T follicular helper cell (primary cell): ENCODE measurements at places on chromosomes 1 and 21.
A peak's percentile ranks its signal among the peaks of the same experiment; 100 is the strongest.

- DNase-seq, result no peak
Observed at GRCh38 chr1:235411489-235412486, 44.6 kb downstream of the TBCE start.

DNA sequence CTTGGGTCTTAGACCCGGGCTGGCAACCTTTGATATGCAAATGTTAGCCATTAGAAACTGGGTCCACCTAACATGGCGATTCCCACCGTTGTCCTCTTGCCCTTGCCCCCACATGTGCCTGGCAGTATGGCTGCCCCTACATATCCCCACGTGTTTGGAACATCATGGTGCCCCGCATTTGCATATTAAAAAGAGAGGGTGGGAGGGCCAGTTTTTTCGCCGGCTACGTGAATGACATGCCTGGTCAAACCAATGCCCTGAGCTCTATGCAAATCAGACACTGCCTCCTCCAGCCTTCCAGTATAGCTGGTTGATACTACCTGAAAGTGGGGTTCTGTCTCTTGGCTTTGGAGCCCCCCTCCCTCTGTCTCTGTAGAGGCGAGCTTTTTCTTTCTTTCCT is 133.0 kb downstream of the CDC42BPA start:
- no peak for DNase-seq

DNA sequence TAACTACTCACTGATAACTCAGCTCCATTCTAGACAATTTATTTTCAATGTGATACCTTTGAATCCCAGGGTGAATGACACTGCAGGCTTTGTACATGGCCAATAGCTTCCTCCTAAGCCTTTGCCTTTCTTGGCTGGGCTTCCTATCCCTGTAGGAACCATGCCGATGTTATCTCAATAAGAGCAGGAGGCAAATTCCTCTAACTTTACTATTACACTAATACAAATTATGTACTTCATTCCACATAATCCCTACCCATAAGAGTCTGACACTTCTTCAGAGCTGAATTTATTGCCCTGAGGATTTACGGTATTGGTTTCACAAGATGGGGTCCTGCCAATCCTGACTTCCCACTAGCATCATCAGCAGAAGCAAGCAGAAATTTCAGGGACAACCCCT is 14.0 kb downstream of the TGFBR3 start:
- no peak for DNase-seq

DNA sequence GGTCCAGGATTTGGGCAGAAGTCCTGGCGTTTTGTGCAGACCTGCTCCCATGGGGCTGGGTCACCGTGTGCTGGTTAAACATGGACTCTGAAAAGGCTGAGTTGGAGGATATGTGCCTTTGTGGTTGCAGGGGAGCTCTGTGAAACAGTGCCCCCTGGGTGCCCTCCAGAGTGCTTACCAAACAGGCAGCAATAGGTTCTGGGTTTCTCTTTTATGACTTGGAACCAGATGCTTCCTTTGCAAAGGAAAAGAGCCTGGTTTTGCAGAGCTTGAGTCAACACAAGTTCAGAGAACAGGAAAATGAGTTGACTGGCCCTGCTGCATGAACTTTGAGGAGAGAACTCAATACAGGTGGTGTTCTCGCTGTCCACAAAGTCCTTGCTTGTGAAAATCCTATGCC is 288.9 kb downstream of the TM2D1 start:
- DNase-seq, result no peak

DNA sequence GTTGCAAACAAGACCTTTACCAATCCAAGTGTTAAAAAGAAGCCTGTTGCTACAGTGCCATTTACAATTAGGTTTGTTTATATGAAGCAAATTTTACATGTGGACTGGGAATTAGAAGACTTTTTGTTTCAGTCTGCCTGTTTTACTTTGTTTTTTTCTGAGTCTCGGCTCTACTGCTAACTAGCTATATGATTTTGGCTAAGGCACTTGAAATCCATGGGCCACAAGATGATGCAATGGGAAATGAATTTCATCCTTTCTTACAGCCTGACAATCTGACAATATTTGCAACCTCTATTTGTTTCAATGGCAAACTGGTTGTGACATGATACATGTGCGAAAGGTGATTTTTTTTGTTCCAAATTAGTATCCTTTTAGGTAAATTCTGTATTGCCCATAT is 3.7 kb upstream of the PEX11B start:
- no peak for DNase-seq

- no peak for DNase-seq
Observed at GRCh38 chr1:23126801-23127200, 41.9 kb downstream of the LUZP1 start.

DNA sequence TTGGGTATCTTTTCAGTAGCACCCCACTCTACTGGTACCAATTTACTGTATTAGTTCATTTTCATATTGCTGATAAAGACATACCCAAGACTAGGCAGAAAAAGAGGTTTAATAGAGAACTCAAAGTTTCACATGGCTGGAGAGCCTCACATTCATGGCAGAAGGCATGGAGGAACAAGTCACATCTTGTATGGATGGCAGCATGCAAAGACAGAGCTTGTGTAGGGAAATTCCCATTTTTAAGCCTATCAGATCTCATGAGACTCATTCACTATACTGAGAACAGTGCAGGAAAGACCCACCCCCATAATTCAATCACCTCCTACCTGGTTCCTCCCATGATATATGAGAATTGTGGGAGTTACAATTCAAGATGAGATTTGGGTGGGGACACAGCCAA is 878.6 kb upstream of the ADGRL4 start:
- no peak for DNase-seq

DNA sequence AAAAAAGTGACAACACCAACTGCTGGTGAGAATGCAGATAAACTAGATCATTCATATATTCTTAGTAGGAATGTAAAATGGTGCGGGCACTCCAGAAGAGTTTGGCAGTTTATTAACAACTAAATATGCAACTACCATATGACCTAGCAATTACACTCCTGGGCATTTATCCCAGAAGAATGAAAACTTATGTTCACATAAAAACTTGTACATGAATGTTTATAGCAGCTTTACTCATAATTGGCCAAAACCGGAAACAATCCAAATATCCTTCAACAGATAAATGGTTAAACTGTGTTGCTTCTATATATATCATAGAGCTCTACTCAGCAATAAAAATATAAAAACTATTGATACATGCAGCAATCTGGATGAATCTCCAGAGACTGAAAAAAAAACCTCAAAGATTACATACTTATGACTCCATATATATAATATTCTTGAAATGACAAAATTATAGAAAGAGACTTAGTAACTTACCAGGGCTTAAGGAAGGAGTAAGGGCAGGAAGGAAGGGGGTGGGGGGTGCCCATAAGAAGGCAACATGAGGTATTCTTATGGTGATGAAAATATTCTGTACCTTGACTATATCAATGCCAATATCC is 99.9 kb downstream of the KCNH1 start:
- DNase-seq, result no peak

DNA sequence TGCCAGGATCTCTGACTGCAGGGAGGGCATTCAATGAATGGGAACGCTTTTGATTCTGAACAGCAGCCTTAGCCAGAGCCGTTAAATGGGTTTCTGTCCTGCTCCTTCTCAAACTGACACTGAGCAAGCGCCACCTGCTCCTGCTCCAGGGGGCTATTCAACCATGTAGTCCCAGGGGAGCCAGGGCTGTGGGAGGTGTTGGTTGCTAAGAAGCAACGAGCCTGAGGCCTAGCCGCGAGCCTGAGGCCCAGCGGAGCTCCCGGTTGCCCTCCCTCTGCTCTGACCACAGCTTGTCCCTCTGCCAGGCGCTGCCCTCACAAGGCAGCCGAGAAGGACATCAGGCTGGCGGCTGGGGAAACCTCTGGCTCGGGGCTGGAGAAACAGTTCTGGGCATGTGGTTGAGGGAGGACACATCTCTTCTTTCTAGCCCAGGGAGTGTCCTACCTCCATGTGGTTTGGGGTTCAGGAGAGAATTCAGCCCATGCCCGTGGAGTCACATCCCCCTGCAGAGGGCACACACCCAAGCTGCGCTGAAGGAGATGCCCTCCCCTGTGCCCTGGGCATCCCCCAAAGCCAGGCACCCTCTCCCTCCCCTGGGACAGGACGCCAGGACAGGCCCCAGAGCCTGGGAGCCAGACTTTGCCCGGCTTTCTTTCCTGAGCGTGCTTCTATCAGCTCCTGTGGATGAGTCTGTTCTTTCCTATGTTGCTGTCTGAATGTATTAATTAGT is 18.0 kb downstream of the PCP4 start:
- DNase-seq, result no peak

GRCh38 chr1:56502700-56503245 is 76.6 kb downstream of the PLPP3 start:
- DNase-seq, result no peak

GRCh38 chr1:9475061-9475627 is 64.1 kb upstream of the SLC25A33 start:
- DNase-seq, result no peak

DNA sequence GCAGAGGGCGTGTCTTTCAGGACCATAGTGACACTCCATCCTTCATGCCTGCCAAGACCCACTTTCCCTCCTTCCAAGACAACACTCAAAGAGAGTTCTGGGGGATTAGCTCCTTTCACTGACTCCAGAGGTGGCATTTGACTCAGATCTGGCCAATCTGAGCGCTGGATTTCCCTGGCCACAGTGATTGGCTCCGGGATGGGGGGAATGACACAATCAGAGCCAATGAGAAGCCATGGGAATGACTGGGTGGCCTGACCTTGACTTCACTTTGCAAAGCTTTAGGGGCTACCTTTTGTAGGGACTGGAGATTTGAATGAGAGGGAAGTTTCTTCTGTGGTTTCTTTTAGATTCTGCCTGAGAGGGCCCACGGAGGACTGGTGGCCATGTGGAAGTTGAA is 26.9 kb upstream of the WNT4 start:
- DNase-seq, result no peak

- DNase-seq, result no peak
Observed at GRCh38 chr1:247165674-247166073, 6.1 kb downstream of the ZNF124 start.

DNA sequence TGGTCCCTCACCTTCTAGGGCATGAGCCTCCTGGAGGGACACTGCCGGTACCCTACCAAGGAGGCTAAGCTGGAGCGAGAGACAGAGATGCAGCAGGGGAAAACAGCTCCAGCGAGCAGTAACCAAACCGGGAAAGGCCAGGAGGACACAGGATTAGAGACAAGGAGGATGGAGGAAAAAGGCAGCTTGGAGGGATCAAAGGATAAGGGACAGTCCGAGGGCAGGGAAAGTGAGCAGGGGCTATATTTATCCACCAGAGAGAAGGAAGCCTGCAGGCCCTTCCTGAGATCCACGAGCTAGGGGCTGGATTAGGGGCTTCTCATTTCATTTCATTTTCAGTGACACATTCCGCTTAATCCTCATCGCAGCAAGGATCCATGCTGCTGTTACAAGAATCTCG is 33.8 kb upstream of the PRELP start:
- DNase-seq, result no peak

DNA sequence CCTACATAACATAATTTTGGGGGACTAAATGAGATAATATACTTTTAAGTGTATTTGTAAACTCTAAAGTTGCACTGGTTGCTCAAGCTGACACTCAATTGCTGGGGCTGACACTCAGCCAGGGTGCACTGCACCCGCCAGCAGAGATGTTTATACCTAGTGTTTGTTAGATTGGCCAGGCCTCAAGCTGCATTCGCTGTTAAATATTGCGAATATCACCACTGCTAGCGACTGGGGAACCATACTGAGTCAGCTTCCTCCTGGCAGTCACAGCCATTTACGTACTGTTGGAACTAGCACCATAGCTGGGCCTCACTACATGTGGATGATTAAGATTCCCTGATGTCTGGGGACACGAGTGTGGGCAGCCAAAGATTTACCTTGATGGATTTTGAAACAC is 12.7 kb upstream of the RWDD3 start:
- DNase-seq, result no peak

DNA sequence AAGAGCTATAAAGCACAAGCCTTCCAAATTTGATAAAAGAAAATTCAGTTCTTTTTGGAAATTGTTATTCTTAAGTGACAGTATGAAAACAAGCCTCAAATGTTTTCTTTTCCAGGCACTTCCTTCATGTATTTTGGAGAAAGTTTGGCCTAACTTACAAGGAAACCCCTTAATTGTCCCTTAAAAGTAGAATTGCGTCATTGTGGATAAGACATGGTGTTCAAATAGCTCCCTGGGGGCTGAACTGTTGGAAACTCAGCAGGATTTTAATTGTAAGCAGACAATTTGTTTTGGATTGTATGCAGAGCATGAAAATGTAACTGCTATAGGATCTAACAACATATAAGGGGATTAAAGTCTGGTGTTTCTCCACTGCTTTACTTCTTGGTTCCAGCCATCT is 35.4 kb upstream of the FGGY start:
- DNase-seq, result no peak

- no peak for DNase-seq
Observed at GRCh38 chr1:207035877-207036551, 3.5 kb upstream of the C1orf116 start.

DNA sequence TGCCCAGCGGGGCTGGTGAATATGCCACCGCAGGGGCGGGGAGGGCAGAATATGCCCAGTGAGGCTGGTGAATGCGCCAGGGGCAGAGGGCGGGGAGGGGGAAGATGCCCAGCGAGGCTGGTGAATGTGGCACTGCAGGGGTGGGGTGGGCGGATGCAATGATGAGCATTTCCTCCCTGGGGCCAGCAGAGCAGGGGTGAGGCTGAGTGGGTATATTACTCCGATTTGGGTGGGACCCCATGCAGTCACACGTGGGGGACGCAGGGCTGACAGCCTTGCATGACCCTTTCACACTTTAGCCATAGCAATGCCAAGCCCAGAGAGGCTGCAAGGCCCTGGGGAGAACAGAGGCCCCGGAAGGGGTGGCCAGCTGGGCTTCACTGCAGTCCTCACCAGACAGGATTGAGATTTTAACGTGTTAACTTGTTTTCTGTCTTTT is 9.3 kb upstream of the SLX9 start:
- peak; percentile 50 for DNase-seq

- DNase-seq, result no peak
Observed at GRCh38 chr1:13550663-13551062, 33.0 kb upstream of the PDPN start.

- DNase-seq, result no peak
Observed at GRCh38 chr1:158422212-158422611, 3.8 kb downstream of the OR10K2 start.

- DNase-seq, result no peak
Observed at GRCh38 chr1:156347331-156347730, 9.0 kb downstream of the TSACC start.

DNA sequence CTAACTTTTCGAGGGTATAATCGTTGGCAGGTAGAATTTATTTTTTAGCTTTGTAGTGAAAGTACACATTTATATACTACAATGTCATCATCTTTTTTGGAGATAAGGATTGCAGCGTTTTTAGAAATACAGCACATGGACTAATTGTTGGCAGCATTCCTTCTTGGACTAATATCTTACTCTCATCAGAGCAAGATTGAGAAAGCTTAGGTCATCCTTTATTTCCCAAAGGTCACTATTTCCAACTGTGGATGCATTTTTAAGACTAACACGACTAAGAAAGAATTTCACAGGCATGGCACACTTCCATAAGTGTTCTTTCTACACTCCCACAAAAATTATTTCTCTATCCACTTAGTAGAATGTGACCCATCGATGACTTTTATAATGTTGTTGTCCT is 732.3 kb downstream of the NCAM2 start:
- no peak for DNase-seq
